Stimulated activated CD8-positive, alpha-beta memory T cell treated with anti-CD3 and anti-CD28 coated beads, Interleukin-7, amount 100 ng/mL, for 1 hour (primary cell): ENCODE measurements at places on chromosomes 12 and 14.

GRCh38 chr12:41188841-41189394, 798 bp downstream of the PDZRN4 start:
- no peak for DNase-seq

DNA sequence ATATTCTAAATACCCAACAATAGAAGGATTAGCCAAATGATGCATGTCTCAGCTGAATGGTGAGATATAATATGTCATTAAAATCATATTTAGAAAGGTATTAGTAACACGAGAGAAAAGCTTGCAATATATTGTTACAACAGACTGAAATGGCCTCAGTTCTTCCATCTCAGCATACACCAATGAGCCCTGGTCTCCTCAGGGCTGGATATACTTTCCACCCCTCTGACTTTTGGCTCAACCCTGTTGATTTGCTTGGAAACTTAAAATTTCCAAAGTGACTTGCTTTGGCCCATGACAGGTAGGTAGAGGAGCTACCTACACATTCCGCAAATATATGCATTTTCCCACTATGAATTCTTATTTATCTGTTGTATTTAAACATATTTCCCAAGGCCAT, 908.1 kb upstream of the TMEM132C start:
- DNase-seq = no peak

DNA sequence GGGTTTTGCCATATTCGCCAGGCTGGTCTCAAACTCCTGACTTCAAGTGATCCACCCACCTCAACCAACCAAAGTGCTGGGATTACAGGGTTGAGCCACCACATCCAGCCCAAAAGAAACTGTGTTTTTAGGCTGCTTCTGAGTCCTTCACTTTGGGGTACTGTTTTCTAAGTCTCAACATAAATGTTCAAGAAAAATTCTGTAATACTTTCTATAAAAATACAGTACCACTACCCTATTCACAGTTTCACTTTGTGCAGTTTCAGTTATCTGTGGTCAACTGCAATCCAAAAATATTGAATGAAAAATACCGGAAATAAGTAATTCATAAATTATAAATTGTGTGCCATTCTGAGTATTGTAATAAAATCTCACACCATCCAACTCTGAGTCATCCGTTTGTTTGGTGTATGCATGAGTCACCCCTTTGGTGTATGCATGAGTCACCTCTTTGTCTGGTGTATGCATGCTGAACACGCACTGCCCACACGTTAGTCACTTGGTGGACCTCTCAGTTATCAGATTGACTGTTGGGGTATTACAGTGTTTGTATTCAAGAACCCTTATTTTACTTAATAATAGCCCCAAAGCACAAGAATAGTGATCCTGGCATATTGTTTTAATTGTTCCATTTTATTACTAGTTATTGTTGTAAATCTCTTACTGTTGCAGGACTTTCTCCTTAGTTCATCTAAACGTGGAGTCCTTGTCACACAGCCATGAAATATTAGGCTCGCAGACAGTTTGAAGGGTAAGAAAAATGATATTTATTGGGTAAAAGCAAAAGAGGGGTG, 190.2 kb downstream of the FSCB start:
- no peak for DNase-seq

- no peak for DNase-seq
Measured at GRCh38 chr14:98725191-98725590, 546.8 kb downstream of the BCL11B start.

GRCh38 chr12:100128512-100128908, 14.2 kb downstream of the BLTP3B start:
- DNase-seq = no peak

GRCh38 chr12:11767798-11768197, 118.3 kb downstream of the ETV6 start:
- no peak for DNase-seq

DNA sequence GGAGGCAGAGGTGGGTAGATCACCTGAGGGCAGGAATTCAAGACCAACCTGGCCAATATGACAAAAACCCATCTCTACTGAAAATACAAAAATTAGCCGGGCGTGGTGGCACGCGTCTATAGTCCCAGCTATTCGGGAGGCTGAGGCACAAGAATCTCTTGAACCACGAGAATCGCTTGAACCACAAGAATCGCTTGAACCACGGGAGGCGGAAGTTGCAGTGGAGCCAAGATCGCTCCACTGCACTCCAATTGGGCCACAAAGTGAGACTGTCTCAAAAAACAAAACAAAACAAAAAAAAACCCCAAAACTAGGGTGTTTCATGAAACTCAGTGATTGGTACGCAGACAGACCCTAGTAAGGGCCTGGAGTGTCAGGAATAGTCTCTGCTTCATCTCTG, 6.4 kb upstream of the ARF6 start:
- no peak for DNase-seq

DNA sequence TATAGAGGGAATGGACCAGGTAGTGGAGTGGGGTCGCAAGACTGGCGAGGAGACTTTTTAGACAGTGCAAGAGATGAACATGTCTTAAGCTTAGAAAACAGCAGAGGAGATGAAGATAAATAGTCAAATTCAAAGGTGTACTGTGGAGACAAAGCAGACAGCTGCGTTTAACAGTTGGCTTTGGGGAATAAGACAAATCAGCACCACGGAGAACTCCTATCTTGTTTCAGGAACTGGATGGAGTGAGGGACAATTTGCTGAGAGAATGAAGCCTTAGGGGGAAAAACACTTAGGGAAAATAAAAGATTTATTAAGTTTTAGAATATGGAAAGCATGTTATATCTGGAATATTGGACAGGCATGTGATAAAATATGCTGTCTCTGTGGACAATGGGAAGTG, 458.8 kb downstream of the GLT1D1 start:
- no peak for DNase-seq

GRCh38 chr12:94172031-94172430, 23.7 kb downstream of the PLXNC1 start:
- no peak for DNase-seq

DNA sequence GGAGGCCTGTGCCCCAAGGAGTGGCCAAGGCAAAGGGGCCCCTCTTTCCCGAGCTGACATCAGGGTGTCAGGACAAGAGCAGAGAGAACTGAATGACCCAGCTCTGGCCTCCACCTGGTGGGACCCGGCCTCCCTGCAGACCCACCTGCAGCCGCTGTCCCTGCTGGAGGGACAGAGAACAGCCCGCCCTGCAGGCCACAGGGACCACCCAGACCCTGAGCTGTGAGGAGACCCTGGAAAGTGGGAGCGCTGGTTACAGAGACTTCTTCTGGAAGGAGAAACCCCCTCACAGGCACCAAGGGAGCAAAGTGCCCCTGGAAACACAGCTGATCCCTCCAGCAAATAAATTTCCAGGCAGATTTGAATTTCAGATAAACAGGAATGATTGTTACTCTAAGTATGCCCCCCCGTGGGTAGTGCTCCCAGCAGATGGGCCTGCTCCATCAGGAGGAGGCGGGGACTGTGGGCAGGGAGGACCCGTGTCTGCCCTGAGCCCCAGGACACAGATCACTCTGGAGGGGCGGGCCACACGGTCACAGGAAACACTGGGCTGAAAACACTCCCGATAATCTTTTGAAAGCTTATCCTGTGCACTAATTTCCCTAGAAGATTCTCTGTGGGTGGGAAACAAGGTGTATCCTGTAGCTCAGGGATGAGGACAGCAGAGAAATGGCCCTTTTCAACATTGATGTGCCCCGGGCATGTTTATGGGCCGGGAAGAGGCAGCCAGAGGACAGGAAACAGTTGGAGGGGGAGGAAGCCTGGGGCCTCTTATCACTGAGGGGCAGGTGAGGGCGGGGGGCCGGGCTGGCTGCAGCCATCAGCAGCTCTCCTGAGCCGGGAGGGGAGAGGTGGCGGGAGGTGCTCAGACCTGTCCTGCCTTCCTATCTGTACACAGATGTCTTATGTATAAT, 276.0 kb downstream of the ADGRD1 start:
- DNase-seq = no peak

DNA sequence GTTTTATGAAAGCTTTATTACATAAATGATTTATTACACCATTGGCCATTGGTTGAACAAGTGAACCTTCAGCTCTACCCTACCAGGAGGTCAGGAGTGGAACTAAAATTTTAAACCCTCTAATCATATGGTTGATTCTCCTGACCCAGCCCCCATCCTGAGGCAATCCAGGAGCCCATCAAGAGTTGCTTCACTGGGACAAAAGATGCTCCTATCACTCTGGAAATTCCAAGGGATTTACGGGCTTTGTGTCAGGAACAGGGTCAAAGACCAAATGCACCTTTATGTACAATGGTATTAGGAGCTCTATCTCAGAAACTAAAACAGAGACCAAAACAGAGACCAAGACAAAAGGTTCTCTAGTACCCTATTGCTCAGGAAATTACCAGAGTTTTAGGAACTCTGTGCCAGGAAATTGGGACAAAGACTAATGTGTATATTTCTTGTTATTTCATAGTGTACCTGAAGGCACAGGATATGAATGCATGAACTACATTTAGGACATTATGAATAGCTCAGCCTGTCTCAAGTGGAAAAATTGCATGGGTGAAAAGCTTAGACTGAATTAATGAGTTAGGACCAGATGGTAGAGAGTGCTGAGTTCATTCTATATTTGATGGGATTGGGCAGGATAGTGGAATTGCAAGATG, 171.7 kb upstream of the FLRT2 start:
- DNase-seq = no peak

DNA sequence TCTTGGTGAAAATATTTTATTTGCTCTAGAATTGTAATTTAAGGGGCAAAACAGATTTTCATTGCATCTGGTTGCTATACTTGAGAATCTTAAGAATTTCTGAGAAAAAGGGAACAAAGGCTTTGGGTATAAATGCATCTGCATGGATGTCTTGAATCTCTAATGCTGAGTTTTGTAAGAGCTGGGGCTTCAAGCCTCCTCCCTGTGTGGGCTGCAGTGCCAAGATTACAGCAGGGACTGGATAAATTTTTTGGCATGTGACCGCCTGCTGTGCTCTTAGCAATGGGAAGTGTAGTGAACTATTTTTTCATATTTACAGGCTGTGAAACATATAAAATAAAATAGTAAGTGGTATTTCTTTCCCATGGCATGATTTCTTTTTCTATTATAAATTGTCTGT, 70.0 kb downstream of the SLC38A6 start:
- DNase-seq = no peak

DNA sequence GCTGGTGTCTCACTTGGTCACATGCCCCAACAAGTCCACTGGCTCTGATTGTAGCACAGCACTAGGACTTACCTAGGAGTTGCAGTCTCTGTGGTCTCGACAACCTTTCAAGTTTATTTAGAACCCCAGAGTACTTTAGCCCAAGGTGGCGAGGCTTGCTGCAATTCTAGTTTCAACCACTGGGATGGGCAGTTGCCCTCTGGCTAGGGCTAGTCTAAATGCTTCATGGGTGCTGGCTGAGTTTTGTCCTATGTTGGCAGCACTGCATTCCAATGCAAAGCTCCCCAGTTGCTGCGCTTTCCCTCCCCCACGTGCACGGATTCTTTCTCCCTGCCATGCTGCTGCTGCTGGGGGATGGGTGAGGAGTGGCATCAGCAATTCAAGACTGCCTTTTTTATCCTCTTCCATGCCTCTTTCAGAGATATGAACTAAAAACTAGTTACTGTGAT, 207.9 kb downstream of the SYNE2 start:
- no peak for DNase-seq

DNA sequence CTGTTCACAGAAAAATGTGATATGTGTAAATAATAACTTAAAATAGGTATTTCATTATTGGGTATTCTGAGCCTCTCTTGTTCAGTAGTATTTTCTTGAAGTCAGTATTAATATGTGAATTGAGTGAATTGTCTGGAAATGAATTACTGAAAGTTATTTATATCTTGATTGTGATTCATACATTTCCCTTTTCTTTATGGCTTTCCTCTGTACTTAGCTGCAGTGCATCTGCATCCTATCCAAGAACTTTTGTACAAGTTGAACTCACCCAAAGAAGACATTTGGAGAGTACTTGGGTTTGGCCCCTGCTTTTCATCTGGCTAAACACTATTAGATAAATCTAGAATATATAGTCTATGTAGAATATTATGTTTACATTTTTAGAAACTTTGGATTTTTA, 326.0 kb downstream of the RAD51B start:
- no peak for DNase-seq

DNA sequence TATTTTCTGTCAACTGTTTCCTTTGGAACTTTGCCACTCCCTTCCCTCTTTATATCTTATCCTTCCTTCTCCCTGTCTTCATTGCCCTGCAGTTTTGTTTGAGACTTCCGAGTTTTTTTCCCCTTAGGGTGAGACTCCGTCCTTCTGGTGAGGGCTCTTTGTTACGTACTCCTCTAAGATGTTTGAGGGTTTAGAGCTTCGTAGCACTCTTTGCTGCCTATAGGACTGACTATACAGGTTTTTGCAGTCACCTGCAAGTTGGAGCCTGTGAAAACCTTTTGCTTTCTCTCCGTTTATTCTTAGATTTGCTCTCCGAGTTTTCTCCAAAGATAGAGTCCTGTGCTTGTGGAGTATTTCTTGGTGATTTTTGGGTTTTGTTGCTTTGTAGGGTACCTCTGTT, 41.7 kb upstream of the MYRFL start:
- no peak for DNase-seq

GRCh38 chr14:35492569-35493014, 41.4 kb upstream of the INSM2 start:
- no peak for DNase-seq

DNA sequence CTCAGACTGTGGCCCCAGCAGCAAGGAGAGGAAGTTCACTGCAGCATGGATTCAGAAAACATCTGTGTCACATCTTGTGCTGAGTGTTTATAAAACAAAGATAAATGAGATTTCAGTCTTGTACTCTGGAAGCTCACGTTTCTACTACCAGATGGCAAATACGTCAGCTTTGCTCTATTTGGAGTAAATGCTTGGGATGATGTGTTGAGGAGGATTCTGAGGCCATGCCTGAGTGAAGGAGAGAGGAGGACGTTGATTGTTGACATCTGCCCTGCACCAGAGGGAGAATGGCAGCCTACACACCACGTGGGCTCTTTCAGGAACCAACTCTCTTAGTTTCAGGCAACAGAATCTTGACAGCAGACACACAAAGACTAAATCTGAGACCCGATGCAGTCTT, 188.9 kb downstream of the TMEM132C start:
- no peak for DNase-seq

GRCh38 chr12:52423035-52423434, 11.1 kb downstream of the KRT75 start:
- DNase-seq = no peak

DNA sequence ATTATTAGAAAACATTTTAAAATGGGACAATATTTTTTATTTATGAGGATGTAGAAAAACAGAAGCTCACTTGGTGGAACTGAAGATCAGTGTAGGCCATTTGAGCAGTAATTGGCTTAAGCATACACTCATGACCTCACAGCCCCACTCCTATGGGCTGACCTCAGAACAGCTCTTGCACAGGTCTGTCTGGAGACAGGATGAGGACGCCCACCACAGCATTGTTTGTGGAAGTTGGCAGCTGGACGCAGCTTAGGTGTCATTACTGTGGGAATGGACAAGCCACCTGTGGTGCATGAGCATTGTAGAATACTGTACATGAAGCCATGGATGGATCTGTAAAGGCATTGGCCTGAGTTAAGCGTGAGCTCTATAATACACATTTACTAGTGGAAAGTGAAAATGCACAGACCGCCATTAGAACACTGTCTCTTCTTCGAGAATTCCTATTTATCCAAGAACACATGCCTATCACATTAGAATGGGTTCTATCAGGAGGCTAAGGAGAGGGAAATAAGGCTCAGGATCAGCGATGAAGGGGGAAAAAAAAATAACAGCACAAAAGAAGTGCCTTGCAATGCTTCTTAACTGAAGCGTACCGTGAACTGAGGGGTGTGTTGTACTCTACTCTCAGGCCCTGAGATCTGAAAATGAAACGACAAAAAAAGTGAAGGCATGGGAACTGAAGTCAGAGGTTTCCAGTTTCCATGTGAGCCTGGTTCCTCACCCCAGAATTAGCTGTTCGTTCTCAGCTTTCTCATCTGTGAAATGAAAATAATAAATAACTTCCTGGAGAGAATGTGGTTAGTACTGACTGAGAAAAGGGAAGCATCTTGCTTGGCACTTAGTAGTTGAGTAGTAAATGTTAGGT, 33.6 kb downstream of the KCNA1 start:
- no peak for DNase-seq
